ENCODE measurements at places on chromosomes 3 and 15.

GRCh38 chr3:54123776-54124196 lies 1.4 kb downstream of the CACNA2D3 start:
- DNase-seq: no peak

DNA sequence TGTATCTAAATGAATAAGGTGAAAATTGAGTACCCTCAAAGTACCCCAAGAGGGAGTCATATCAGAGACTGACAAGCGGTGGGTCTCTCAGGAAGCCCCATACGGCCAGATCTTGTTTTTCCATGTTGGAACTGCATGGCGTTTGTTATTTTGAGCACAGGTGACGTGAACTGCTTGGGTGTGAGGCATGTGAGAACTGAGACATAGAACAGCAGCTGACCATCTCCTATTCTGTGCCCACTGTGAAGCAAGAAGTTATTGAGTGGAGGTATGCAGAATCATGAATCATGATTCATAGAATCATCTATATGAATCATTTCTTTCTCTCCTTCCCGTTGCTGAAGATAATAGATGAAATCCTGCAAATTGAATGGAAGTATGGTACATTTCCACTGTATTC lies 4.6 kb downstream of the VPS8 start:
- no peak for DNase-seq

DNA sequence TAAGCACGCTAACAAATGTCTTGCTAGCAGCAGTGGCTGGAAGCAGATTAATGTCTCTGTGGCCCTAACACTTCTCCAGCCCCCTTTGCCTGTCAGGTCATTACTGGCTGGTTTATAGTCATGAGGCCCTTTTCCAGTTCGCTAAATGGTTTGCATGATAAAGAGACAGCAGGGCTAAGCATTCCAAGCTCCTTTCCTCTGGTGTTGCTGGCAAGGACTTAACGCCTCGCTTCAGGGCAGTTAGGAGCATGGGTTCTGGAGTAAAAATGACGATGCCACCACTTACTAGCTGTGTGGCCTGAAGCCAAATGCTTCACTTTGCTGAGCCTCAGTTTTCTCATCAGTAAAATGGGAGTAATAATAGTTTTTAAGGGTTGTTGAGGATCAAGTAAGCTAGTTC lies 185.9 kb downstream of the MEGF11 start:
- DNase-seq: no peak

DNA sequence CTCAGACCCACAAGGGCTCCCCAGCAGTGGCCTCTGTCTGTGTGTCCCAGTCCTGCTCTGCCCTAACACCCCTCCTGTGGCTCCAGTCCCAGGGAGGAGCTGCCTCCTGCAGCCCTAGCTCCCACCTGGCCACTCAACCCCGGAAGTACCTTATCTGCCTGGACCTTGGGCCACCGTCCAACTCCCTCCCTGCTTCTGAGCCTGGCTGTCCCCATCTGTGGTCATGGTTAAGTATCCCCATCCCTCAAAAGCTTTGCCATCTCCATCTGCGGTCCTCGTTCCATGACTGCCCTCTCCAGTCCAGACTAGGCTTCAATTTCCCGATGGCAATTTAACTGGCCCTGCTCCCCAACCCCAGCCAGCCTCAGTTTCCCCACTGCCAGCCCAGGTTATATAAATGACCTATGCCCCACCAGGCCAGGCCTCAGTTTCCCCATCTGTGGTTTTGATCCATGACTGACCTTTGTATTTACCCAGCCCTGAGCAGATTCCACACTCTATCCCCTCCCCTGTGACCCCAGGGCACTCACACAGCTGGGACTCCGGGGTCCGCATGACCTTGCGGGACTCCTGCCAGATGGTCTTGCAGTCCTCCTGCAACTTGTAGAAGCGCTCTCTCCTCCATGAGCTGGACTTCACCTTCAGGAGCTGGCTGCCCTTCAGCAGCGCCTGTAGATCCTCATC lies 9.6 kb downstream of the PLCD1 start:
- DNase-seq: no peak

DNA sequence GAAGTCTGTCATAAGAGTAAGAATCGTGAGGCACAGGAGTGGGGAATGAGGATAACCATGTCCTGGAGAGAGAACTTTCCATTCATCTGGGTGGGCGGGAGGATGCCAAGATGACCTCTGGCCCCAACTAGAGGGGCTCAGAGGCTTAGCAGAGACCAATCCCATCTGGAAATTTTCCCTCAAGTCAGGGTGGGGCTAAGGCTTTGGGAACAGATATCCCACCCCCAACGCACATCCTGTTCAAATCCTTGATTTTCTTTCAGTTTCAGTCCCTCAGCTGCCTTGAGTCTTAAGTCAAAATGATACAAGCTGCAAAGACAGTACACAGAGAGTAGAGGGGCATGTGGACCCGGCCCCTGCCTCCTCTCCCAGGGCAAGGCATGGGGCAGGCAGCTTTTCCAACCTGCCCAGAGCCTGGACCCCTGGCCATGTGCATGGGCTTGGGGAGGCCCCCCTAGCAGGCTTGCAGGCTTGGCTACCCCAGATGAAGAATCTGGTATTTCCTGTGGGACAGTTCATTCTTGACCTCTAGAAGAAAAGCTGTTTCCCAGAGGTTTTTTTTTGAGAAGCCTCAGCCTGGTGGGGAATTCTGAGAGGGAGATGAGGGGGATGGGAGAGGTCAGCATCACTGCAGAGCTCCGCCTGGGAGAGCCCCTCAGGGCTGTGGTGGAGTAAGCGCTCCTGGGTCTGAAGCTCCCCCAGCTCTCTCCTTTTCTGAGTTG lies 109.7 kb upstream of the HACD2 start:
- DNase-seq: peak; percentile 24

All from smooth muscle cell of the brain vasculature (primary cell).